ENCODE measurements at places on chromosomes 2 and 18.

DNA sequence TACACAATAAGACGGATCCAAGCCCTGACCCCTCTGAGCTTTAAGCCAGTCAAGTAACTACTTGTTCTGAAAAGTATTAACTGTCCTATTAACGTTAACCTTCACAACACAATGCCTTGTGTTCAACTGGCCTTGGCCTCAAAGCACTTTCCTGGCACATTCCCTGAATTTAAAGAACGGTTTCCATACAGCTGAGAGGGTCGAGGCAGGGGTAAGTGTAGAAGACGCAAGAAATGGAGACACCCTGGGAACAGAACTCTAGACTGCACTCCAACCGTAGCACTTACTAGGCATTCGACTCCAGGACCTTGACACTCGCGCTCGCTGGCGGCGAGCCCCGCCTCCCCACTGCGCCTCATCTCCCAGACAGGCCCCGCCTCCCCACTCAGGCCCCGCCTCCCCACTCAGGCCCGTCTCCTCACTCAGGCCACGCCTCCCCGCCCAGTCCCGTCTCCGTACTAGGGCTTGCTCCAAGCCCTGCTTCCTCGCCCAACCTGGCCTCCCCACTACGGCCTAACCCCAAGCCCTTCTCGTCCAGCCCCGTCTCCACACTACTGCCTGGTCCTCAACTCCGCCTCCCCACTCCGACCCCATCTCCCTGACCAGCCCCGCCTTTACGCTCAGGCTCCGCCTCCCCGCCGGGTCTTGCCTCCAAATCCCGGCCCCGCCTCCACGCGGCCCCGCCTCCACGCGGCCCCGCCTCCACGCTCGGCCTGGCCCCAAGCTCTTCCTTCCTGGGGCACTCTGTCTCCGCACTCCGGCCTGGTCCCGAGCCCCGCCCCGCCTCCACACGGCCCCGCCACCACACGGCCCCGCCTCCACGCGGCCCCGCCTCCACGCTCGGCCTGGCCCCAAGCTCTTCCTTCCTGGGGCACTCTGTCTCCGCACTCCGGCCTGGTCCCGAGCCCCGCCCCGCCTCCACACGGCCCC, 887 bp upstream of the TMEM87B start:
- peak; percentile 96 for DNase-seq

DNA sequence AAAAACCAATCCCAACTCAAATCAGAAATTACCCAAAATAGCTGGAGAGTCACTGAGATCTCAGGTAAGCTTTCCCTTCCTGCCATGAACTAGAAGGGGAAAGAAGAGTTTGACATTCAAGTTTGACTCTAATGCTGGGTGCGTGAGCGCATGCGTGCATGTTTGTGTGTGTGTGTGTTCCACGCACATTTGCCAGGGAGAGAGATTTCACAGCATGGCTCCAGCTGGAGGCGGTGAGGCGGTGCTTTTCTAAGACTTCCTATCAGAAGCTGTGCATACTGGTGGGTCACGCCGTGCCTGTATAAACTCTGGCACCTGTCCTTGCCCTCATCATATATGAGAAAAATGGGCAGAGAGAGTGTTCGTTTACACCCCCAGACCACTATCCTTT, 116.2 kb downstream of the MSH2 start:
- no peak for DNase-seq

DNA sequence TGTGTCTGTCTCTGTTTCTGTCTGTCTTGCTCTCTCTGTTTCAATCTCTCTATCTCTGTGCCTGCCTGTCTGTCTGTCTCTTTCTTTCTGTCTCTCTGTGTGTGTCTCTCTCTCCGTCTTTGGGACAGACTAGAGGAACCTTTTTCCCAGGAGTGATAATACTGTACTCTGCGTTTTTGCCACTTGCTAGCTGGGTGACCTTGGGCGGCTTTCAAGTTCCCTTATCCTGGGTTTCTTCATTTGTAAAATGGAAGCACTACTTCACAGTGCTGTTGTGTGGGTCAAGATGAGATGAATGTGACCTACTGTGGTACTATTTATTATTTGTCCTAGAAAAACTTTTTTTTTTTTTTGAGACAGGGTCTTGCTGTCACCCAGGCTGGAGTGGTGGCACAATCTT, 42.4 kb downstream of the HPCAL1 start:
- no peak for DNase-seq

GRCh38 chr2:148614322-148615049, 30.1 kb upstream of the EPC2 start:
- DNase-seq, result peak; percentile 47

- DNase-seq, result no peak
Measured at GRCh38 chr2:128772671-128773070, 454.0 kb upstream of the HS6ST1 start.

DNA sequence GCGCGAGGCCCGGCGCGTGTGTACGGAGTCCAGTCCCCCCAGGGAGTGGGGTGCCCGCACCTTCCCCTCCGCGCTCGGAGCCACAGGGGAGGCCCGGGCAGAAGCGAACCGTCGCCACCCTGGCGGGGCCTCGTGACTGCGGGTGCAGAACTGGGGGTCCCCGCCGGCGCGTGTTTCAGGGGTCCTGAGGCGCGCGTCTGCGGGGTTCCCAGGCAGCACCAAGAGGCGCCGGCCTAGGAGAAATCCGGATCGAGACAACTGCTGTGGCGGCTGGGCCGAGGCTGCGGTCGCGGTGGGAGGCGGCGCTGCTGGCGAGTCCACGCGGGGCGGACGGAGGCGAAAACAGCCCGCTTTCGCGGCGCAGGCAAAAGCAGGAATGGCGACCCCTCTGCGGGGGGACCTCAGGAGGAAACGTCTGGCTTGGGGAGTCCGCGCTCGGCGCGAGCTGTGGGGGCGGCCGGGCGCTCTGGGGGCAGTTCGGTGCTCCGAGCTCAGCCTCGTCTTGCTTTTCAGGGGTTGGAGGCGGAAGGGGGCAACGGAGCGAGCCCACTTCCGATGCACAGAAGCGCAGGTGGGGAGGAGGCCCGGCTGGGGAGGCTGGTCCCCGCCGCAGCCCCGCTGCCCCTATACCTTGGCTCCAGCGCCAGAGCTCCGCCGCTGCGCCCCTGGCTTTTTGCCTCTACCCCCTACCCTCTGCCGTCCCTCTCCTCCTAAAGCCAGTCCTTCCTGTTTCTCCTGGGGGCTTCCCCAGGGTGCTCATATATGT, 81.5 kb upstream of the LDLRAD4 start:
- DNase-seq, result peak; percentile 74

- no peak for DNase-seq
Measured at GRCh38 chr2:120583851-120584570, 151.7 kb upstream of the GLI2 start.

DNA sequence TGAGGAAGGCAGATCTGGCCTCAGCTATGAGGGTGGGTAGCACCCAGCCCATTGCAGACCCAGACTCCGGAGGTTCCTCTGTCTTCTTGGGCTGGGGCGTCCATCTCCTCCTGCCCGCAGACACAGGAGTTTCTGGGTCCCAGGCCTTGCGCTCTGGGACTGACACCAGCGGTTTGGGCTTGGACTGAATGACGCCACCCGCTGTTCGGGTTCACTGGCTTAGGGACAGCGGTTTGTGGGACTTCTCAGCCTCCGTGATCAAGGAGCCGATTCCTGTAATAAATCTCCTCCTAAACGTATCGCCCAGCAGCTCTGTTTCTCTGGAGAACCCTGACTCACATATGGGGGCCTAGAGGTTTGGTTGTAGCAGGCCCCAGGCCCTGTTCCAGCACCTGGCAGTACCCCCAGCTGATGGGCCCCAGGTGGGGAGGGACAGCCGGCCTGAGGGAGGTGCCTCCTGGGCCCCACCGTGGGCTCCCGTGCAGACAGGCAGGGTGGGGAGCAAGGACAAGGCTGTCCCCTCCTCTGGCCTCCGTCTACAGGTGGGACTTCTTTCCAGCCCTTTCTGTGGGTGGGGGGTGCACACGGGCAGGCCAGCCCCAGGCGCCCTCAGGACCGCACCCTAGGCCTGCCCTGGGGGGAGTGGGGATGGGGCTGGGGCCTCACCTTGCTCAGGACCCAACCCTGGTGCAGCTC, 4.5 kb upstream of the AQP12A start:
- no peak for DNase-seq

GRCh38 chr2:177633910-177634294, 241.3 kb downstream of the AGPS start:
- no peak for DNase-seq

DNA sequence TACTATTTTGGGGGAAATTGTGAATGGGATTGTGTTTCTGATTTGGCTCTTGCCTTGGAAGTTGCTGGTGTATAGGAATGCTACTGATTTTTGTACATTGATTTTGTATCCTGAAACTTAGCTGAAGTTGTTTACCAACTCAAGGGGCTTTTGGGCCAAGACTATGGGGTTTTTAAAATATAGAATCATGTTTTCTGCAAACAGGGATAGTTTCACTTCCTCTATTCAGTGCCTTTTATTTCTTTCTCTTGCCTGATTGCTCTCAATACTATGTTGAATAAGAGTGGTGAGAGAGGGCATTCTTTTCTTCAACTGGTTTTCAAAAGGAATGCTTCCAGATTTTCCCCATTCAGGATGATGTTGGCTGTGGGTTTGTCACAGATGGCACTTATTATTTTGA, 1383.8 kb upstream of the ACVR2A start:
- no peak for DNase-seq

DNA sequence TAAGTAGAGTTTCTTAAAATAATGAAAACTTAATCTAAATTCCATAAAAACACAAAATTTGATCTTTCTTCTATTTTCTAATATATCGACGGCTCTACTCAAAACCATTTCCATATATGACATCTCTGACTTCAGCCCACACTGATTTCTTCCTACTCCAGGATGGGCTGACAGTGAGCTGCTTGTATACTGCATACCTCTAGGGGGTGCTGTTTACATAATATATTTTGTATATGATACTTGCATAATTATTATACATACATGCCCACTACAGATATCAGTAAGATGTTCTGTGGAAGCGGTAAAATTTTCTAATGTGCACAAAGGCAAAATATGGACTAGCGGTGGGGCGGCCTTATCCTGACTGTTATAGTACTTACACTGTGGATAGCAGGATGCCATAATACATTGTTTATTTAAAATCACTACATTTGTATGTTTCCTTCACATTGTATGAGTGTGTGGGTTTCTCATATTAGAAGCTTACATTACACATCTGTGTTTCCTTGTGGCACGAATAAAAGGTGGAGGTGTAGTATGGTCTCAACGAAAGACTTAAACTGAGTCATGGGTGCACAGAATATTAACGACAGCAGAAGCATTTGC, 66.1 kb upstream of the NXPH2 start:
- DNase-seq, result no peak

DNA sequence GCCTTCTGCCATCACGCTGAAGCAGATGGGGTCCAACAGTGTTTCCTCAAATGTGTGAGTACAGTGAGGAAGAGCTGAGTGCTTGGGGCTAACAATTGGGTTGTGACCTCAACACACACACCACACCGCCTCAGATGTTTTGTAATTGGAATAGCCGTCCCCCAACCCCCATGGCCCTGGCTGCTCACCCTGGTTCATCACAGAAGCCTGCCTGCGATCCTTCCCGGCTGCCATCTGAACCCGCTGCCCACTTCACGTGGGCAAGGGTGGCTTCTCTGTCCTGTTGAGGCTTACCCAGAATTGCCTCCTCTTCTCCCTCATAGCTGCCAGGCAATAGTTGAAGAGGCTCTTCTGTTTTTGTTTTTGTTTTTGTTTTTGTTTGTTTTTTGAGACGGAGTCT, 44.1 kb downstream of the TGOLN2 start:
- DNase-seq, result no peak

DNA sequence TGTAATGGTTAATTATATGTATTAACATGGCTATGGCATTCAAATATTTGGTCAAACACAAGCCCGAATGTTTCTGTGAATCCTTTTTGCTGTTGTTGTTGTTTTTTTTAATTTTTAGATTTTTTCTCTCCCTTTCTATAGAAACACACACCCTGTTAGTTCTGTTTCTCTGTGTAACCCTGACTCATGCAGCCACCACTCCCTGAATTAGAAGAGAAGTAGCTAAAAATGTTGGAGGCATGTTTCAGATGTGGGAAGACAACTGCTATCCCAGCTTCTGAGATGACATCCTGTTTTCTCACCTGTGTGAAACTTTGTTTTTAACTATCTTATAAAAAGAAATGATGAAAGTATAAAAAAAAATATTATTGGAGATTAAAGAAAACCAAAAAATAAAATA, 219.6 kb upstream of the RGPD4 start:
- no peak for DNase-seq

DNA sequence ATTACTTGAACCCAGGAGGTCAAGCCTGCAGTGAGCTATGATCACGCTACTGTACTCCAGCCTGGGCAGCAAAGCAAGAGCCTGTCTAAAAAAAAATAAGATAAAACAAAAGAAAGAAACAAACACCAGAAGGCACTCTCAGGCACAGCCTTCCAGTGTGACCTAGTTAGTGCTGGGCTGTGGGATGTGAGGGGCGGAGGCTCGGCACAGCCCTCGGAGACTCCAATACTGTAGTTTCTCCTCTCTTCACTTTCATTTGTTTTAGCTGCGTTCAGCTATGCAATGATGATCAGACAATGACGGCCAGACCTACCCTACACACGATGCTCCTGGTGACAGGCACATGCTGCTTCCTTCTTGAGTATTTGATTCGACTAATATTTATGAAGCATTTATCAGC, 127.7 kb downstream of the SOCS6 start:
- DNase-seq, result no peak

- DNase-seq, result no peak
Measured at GRCh38 chr2:12685145-12685544, 31.6 kb upstream of the TRIB2 start.

DNA sequence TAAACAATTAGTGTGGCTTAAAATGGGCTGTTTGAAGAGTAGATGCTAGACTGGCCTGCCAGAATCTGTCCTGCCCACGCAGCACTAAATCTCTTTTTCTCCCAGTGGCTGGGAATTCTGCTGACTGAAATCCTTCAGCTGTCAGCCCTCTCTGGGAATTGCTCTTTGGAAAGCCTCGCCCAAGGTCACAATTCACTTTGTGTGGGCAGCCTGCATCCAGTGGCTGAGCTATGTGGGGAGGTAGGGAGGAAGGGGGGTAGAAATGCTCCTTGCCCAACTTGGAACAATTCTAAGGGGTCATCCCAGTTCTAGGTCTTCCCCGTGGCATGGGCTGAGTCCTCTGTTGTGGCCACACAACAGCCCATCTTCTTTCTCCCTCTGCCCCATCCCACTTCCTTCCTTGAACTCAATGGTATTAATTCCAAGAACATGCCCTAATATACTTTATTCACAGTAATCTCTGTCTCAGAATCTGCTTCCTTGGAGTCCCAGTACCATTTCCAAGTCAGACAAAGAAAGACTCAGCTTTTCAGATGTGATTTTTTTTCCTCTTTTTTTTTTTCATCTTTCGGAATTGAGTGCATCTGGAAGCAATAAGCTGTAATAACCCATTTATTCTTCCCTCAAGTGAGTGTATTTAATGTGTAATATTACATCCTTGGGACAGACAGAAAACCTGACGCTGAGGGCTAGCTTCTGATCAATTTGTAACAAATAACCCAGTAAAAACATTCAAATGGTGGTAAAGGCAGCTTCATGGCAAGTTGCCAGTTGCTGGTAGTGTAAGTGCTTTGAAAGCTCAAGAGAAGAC, 189.4 kb downstream of the GPD2 start:
- DNase-seq, result no peak

- no peak for DNase-seq
Measured at GRCh38 chr18:23540867-23541266, 37.6 kb downstream of the RMC1 start.

Data from GM06990 (cell line).